ENCODE measurements at places on chromosomes 4 and X.
A peak's percentile ranks its signal among the peaks of the same experiment; 100 is the strongest.

DNA sequence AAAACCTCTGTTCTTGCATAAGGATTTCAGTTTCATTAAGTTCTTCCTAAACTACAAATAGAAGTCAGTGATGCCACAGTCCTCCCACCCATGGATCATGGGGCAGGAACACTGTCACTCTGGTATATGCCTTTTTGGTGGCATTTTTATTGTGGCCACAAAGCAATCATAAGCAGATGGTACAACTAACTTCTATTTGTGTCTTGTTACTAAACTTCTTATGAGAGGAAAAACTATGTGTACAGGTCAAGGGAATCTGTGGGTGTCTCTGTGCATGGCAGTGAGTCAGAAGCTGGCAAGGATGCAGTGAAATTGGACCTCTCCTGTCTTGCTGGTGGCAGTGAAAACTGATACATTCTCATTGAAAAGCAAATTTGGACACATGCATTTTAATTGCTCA, 245.0 kb upstream of the GPC4 start:
- peak; percentile 53 for DNase-seq

GRCh38 chr4:83093060-83093640, 21.4 kb downstream of the PLAC8 start:
- no peak for DNase-seq

DNA sequence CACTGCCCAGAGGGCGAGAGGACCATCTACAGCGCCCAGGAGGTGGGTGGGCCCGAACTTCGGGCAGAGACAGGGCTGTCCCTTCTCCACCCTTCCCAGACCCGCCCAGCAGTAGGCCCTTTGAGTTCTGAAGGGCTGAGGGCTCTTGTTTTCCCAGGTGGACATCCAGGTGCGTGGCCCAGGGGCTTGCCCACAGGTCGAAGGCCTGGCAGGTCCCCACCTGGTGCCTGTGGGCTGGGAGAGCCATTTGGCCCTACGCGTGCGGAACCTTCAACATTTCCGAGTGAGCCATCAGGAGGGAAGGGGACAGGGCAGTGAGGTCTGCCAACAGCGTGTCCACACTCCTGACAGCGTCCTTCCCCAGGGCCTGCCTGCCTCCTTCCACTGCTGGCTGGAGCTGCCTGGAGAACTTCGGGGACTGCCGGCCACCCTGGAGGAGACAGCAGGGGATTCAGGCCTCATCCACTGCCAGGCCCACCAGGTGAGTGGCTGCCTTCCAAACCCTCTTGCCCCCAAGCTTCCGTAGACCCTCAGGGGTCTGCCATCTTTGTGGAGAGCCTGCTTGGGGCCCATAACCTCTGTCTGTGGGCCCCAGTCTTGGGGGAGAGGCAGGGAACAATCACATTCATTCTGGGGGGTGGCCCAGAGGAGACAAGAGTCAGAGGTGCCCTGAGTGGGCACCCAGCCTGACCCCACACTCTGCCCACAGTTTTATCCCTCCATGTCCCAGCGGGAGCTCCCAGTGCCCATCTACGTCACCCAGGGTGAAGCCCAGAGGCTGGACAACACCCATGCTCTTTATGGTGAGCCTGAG, 6.8 kb downstream of the PLXNB3 start:
- no peak for DNase-seq

GRCh38 chrX:132188175-132188574, 31.1 kb downstream of the RAP2C start:
- DNase-seq = no peak

GRCh38 chrX:3648084-3648483, 65.4 kb downstream of the PRKX start:
- DNase-seq = no peak

DNA sequence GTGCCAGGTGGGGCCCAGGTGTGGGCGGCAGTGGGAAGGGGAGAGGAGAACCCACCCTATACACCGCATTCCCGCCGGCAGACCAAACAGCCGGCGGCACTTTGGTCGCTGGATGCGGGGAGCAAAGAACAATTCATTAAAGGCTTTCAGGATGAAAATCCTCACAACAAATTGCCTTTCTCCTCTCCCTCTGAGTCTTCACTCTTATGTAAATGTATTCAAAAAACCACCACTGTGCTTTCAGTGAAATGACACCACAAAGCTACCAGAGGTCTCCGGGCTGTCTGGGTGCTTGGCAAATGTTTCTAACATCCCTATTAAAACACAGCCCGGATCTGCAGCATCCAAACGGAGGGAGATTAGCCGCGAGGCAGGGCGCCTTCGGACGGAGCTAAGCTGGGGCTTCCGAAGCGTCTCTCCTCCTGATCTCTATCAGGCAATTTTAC, 171.8 kb upstream of the TBL1X start:
- no peak for DNase-seq

DNA sequence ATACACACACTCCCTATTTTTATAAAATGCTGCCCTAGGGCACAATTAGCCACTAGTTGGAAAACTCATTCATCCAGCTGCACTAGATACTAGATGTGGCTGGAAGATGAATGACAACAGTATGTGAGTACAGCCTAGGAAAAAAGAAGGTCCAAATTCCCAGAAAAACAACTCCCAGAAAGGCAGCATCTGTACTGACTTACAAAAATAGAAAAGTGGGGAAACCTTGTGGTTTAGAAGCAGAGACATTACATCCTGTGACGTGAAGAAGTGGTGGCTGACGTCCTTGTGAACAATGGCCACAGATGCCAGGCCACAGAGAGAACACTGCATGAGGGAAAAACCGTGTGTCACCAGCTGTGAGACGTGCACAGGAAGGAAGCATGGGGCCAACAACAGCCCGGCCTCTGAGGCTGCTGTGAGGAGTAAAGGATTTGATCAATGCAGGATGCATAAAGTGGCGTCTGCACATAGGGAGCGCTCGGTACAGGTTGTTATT, 81.2 kb downstream of the SPRY1 start:
- DNase-seq = peak; percentile 26

DNA sequence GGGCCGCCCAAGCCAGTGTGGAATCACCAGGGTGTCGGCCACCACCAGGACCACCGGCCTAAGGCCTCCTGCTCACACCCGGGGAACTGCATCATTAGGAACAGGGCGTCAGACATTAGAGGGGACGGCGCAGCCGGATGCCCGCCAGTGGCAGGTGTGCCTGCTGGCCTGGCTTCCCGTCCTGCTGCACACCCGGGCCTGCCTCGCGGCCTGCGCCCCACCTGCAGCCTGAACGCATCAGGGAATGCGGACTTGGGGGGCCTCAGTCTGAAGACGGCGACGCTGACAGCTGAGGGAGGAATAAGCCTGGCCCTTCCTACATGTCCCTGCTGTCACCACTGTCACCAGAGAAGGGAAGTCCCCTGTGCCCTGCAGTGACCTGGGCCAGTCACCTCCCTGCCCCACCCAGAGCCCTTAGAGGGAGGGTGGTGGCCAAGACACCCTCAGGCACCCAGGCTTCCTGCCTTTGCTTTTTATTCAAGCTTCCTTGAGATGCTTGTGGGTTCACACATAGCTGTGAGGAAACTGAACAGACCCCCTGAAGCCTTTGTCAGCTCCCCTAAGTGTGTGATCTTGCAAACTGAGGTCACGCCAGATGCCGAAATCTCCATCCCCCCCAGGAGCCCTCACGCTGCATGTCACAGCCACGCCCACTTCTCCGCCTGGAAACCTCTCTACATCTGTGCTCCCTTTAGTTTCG, 3.2 kb downstream of the DGKQ start:
- DNase-seq = no peak

GRCh38 chr4:173171987-173172386, 3.4 kb downstream of the GALNT7 start:
- no peak for DNase-seq

GRCh38 chrX:6748595-6748994, 213.7 kb upstream of the VCX3A start:
- DNase-seq = no peak

- no peak for DNase-seq
Observed at GRCh38 chr4:88730811-88731210, 33.2 kb upstream of the NAP1L5 start.

DNA sequence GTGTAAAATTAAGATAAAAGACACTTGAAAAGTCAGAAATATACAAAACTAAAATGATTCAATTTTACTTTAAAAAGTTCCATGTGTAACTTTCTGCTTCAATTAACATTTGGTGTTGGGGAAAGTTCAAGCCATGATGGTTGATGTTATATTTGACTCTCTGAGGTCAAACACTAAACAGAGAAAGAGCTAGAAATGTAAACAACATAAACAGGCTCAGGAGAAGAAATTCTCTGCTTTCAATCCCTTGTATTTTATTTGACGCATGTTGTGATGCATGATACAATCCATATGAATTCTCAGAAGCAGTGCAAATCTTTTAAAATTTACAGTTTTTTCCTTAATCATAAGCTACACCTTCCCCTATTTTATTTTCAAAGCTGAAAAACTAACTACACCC, 822.4 kb downstream of the PCDH18 start:
- no peak for DNase-seq

DNA sequence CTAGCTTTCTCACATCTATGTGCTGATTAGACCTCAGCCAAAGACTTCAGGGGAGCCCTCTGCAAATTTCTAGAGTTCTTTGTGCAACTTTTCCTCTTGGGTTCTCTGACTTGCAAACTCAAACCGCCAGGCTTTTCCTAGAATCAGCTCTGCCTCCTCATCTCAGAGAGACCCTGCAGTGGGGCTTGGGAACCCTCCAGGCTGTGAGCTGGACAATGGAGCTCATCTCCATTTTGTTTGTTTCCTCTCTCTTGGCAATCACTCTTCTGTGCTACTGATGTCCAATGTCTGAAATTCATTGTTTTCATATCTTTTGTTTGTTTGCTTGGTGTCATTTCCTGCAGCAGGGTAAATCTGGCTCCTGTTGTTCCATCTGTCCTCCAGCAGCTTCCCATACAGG, 33.0 kb downstream of the GYPB start:
- no peak for DNase-seq

DNA sequence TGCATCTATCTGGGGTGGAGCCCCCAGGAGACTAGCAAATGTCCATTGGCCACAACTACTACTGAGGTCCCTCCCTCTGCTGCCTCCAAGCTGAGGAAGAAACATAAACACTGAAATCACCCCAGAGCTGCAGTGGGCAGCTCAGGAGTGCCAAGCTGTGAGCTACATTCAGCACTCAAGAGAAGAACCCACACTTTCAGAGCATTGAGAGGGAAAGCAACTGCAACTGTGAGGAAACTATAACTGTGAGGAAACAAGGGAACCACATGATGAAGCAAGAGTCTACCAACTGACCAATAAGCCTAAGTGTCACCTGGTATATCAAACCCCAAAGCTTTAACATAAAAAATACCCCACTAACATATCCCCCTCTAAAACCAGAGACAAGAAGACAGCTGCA, 373.5 kb upstream of the TACR3 start:
- DNase-seq = no peak

GRCh38 chr4:75781305-75781704, 56.9 kb downstream of the USO1 start:
- DNase-seq = no peak

GRCh38 chr4:140344621-140345020, 28.8 kb upstream of the SCOC start:
- no peak for DNase-seq

- no peak for DNase-seq
Observed at GRCh38 chr4:95188701-95189370, 359.9 kb downstream of the UNC5C start.

DNA sequence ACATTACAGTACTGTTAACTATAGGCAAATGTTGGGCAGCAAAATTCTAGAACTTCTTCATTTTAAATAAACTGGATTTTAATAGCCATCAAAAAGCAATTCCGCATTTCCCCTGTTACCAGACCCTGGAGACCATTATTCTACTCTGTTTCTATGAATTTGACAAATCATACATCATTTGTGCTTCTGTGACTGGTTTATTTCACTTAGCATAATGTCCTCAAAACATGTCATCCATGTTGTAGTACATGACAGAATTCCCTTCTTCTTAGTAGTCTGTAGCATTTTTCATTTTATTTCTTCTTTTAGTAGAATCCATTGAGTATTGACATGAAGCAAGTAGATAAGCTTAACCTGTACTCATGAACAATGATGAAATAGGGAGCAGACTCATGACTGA, 59.4 kb upstream of the PPP4R3C start:
- DNase-seq = no peak

GRCh38 chrX:149979126-149979644, 40.9 kb upstream of the EOLA2 start:
- no peak for DNase-seq

DNA sequence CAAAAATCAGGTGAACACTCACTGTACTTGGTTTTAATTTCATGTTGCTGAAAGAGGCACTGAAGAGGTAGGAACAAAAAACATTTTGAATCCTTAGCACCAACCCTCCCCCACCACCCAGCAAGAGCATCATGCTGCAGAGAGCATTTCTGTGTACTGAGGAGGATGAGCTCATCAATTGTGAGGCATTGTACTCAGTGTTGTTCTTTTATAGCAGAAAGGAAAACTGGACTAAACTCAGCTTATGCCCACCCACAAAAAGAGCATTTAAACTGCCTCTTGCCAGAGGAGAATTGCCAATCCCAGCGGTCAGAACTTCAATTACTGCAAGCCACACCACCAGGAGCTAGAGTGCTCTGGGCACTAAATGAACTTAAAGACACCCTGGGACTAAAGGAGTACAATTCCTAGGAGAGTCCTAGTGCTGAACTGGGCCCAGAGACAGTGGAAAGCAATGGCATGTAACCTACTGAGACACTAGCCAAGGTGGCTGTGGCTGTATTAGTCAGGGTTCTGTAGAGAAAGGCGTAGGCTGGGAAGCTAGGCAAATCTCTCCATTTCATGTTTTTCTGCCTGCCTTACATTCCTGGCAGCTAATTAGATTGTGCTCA, 280.7 kb upstream of the KLHL4 start:
- DNase-seq = no peak

- DNase-seq = peak; percentile 47
Observed at GRCh38 chr4:180947425-180947824, 1295.8 kb upstream of the TENM3 start.

DNA sequence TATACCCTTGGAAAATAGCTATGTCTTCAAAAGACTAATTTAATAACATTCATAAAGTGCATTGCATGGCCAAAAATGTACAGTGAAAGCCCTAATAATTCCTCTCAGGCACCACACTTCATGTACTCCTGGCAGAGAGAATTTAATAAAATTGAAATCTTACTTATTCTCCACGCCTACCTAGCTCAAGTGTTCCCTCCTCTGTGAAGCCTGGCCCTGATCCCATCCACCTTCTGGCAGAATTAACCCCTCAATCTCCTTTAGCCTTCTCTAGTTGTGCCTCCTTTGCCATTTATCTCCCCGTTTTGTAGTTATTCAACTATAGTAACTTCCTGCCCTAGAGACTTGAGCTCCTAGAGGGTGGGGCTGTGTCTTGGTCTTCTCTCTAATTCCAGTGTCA, 26.7 kb downstream of the ACE2 start:
- no peak for DNase-seq

Data from H4 (cell line).